Fibroblast of skin of back (primary cell): ENCODE measurements at places on chromosomes 2 and 18.

DNA sequence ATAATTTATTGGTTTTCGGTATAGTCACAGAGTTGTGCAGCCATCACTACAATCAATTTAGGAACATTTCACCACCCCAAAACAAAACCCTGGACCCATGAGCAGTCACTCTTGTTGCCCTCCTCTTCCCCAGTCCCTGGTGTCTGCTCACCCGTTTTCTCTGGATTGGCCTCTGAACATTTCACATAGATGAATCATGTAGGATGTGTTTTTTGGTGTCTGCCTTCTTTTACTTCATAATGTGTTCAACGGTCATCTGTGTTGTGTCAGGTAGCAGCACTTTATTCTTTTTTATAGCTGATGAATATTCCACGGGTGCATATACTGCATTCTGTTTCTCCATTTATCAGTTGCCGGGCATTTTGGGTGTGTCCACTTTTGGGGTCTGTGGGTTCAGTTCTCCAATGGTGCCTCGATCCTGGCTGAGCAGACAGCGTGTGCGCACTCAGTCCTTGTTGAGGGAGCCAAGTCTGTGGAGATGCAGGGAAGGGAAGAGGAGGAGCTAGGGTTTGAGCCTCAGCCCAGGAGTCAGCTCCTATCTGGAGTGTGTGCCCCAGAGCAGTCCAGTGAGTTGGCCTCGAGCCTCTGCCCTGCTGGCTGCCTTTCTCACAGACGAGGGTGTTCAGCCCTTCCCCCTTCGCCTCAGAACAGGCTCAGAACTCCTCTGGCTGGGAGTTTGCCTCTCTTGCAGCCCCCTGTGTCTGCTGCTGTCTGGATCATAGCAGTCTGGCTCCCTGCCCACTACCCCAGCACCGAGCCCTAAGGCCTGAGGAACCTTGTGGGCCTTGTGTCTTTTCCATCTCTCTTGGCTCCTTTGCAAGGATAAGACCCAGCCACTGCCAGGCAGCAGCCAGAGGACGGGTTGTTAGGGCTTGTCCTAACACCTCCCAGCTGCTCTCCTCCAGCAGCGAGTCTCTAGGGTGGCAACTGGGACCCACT lies 18.0 kb downstream of the C2orf74 start:
- peak; percentile 48 for DNase-seq

DNA sequence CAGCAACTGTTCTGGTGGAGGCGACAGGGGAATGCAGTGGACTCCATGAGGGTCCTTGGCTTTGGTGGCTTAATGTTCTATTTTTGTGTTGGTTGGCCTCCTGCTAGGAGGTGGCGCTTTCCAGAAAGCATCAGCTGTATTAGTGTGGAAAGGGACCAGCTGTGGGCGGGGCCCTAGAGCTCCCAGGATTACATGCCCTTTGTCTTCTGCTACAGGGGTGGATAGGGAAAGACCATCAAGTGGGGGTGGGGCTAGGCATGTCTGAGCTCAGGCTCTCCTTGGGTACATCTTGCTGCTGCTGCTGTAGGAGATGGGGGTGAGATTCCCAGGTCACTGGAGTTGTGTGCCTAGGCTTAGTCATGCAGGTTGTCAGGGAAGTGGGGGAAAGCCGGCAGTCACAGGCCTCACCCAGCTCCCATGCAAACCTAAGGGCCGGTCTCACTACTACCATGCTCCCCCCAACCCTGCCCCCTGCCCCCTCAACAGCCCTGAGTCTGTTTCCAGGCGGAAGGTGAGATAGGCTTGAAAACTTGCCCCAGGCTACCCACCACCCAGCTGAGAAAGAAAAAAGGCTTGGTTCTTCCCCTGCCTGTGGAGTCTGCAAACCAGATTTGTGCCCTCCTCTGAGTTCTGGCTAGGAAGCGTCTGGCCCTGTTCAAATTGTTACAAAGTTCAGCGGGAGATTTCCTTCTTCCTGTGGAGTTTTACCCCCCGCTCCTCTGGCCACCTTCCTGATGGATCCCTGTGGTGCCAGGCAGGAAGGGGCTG lies 141.3 kb upstream of the LYPD1 start:
- no peak for DNase-seq

DNA sequence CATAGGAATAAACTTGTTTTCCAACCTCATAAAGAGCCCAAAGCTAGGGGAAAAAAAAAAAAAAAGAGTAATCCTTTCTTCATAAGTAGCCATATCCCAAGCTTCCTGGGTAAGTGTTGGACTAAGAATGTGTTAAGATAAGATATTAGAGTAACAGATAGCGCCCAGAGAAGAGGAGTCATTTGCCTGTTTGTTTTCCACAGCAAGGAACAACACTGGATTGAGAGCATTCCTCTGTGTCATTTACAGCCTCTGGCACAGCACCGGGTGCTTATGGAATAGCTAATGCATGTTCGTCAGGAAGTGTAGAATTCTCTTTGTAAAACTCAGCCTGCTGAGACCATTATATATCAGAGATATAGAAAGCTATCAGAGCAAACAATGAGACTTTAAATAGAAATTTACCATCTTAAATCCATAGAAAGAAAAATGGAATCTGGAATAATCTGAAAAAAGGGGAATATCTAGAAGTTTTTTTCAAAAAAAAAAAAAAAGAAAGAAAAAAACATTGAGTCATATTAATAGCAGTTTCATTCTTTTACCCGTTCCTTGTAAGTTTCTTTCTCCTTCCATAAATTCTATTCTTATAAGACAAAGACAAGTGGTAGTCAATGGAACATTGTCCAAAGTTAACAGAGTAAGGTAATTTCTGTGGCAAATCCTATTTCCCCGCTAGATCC lies 37.6 kb downstream of the LRP2 start:
- no peak for DNase-seq

DNA sequence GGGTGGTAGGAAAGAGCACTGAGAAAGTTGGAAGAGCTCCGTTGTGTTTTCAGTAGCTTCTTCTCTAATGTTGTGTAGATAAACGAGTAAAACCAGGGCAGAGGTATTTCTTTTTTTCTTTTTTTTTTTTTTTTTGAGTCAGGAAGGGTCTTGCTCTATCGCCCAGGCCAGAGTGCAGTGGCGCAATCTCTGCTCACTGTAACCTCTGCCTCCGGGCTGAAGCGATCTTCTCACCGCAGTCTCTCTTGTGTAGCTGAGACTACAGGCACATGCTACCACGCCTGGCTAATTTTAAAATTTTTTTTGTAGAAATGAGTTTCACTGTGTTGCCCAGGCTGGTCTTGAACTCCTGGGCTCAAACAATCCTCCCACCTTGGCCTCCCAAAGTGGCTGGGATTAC lies 6.6 kb downstream of the GRHL1 start:
- no peak for DNase-seq

- no peak for DNase-seq
Observed at GRCh38 chr18:23450022-23450421, 3.1 kb upstream of the RIOK3 start.

DNA sequence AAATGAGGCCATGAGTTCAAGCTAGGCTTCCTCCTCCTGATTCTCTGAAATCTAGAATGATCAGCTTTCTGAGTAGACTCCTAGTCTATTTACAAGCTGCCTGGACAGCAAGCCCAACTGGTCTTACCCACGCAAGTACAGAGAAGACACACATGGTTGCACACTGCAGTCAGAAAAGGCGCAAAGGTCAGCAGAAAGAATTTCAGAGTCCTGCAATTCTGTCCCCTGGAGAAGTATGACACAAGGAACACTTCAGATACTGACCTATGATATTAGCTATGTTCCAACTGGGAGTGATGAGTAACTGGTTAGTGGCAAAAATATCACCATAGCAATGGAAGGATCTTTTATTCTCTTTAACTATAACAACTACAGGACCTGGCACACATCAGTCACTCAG lies 336.1 kb upstream of the PKDCC start:
- no peak for DNase-seq

GRCh38 chr2:134368009-134368817 lies 114.3 kb downstream of the MGAT5 start:
- DNase-seq = no peak

DNA sequence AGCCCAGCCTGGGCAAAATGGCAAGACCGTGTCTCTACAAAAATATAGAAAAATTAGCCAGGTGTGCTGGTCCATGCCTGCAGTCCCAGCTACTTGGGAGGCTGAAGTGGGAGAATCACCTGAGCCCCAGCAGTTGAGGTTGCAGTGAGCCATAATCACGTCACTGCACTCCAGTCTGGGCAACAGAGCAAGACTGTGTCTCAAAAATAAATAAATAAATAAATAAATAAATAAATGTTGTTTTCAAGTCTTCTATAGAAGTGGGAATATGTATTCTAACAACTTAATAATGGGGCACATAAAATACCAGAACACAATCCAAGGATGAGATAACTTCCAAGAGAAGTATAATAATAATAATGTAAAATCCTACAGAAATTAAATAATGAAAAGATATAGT lies 23.9 kb downstream of the ATAD2B start:
- DNase-seq = no peak

GRCh38 chr2:226730481-226730880 lies 69.1 kb downstream of the IRS1 start:
- peak; percentile 9 for DNase-seq
